Activated CD8-positive, alpha-beta memory T cell treated with anti-CD3 and anti-CD28 coated beads, Interleukin-2, amount 10 ng/mL, durations not matched to agents 7 days and 5 days (primary cell): ENCODE measurements at places on chromosomes 1 and 21. TPM values are rescaled to one million over a fixed set of nuclear protein-coding genes. Genes with fewer than 3 reads are reported as not detected.

DNA sequence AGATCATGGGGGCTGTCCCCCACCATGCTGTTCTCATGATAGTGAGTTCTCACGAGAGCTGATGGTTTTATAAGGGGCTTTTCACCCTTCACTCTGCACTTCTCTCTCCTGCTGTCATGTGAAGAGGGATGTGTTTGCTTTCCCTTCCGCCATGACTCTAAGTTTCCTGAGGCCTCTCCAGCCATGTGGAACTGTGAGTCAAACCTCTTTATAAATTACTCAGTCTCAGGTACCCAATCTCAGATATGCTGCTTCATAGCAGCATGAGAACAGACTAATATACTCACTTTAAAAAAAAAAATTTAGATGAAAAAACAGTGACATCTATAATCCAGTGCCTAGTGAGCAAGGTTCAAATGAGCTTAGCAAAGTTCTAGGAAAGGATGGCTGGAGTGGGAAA, 135.1 kb upstream of the RAB4A start:
- no peak for DNase-seq

DNA sequence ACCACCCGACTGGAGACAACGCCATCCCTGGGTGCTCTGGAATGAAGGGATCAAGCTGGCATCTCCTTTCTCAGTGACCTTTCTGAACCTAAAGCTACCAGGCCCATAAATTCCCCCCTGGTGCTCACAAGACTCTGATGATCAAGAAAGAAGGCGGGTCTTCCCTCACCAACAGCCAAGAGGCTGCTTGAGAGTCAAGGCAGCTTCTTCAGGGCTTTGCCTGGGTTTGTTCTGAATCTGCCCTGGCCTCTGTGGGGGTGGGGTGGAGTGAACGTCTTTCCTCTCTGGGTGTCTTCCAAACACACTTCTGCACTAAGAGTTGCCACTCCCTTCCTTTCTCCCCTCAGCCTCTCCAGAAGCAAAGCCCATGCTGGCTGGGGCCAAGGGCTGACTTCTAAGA, 36.1 kb downstream of the CD247 start:
- DNase-seq = peak; percentile 61

DNA sequence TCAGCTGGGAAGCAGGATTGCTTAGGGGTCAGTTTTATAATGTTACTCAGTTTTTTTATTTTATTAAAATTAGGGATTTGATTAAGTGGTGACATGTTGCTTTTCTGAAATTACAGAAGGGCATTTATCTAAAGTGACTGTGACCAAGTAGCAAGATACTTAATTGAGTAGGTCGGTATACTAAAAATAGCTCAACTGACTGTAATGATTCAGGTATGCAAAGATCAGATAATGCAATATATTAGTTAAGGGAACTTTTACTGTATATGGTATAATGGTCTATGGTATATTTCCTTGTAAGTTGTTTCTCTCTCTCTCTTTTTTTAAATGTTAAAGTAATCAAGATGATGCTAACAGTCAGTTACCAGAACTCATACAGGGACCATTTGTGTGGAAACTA, 26.2 kb downstream of the RLF start:
- no peak for DNase-seq

- DNase-seq = no peak
These were observed 98.5 kb downstream of the MRPL37 start for GRCh38 chr1:54298284-54299033.

DNA sequence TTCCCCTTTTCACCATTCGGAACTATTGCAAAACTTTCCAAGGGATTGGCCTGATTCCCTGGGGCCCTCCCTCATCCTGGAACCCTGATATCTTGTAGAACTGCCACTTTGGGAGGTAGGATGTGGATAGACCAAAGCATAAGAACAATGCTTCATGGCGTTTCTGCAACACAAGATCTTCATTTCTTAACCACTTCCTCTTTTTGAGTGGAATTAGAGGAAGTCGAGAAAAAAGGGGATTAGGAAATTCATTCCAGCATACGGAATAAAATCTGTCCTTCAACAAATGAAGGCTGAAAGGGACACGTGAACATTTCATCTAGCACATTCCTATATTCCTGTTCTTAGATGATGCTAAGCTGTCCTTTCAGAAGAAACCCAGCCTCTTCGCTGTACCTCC, 149.3 kb downstream of the HUNK start:
- DNase-seq = no peak

The SMIM1 gene
- total RNA-seq = not detected

DNA sequence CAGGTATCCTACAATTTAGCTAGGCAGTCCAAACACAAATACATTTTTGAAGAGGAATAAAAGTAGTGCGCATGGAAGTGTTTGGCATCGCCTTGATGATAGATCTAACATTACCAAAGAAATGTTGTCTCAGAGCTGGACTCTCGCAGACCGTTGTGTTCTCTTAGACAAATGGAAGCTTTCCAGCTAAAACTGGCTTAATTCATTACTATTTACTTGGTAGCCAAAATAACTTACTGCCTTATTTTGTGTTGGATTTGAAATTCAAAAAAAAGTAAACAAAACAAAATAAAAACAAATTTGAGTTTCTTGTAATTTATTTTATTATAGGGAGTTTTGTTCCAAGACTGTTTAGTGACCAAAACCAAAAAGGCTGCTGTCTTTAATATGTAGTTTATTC, 51.6 kb downstream of the PDE4B start:
- DNase-seq = no peak

The FCRL5 gene
- total RNA-seq = not detected

The UHMK1 gene
- 51.5 TPM for total RNA-seq
